Aortic smooth muscle cell (primary cell): ENCODE measurements at places on chromosomes 1 and 21. TPM values are rescaled to one million over a fixed set of nuclear protein-coding genes. Genes with fewer than 3 reads are reported as not detected.

Gene FNDC10
- total RNA-seq = 0.79 and 0.87 TPM in 2 replicates

Gene ESRRG
- total RNA-seq = 0.06 and 0.13 TPM in 2 replicates

Gene CD1B
- not detected in 2 replicates for total RNA-seq

Gene FOXD3
- not detected in 2 replicates for total RNA-seq

Gene SMCP
- not detected in 2 replicates for total RNA-seq

Gene SPRR2G
- not detected in 2 replicates for total RNA-seq
